ENCODE measurements at places on chromosomes 3 and 15. TPM values are rescaled to one million over a fixed set of nuclear protein-coding genes. Genes with fewer than 3 reads are reported as not detected.

Gene ANXA2
- 3,595 TPM for total RNA-seq

Gene DYNC1LI1
- 28.7 TPM for total RNA-seq

Gene ACAN
- total RNA-seq: not detected

Gene CELSR3
- 0.73 TPM for total RNA-seq

Gene ALDH1L1
- not detected for total RNA-seq

Gene LRRC49
- total RNA-seq: 5.5 TPM

Gene IDH3A
- 23.9 TPM for total RNA-seq

Gene FBXO40
- not detected for total RNA-seq

Gene CFAP20DC
- total RNA-seq: 6.5 TPM

Gene HCLS1
- 1.8 TPM for total RNA-seq

Gene GRM2
- not detected for total RNA-seq

Gene CALML4
- 3.9 TPM for total RNA-seq

Gene EIF4A2
- 390 TPM for total RNA-seq

Gene GOLGA6L4
- 0.78 TPM for total RNA-seq

Gene CPB1
- total RNA-seq: 0.37 TPM

Gene CLDN18
- not detected for total RNA-seq

Gene RNF7
- total RNA-seq: 36.7 TPM

Gene PPP1R14D
- total RNA-seq: not detected

Gene MORC1
- not detected for total RNA-seq

Gene THBS1
- total RNA-seq: 90.4 TPM

Gene GOLGA6L10
- 0.20 TPM for total RNA-seq

Gene SI
- not detected for total RNA-seq

Gene MYO9A
- total RNA-seq: 53.2 TPM

Gene BNC1
- total RNA-seq: 14.3 TPM

Gene DNASE1L3
- total RNA-seq: 1.5 TPM

Gene TRIM71
- total RNA-seq: not detected

Gene STX19
- total RNA-seq: not detected

Gene CASR
- total RNA-seq: not detected

Gene SHF
- total RNA-seq: 0.78 TPM

Data from subcutaneous preadipocyte (primary cell).